ENCODE measurements at places on chromosomes 2 and 18.

GRCh38 chr18:56289381-56289780 is 349.0 kb downstream of the TXNL1 start:
- H3K27ac ChIP-seq, result no peak overlapping the region
- no peak overlapping the region for H3K4me3 ChIP-seq
- no peak for DNase-seq
- H3K4me1 ChIP-seq, result no peaks in the 10 kb centered on the region
- H3K36me3 ChIP-seq, result no peaks in the 10 kb centered on the region

DNA sequence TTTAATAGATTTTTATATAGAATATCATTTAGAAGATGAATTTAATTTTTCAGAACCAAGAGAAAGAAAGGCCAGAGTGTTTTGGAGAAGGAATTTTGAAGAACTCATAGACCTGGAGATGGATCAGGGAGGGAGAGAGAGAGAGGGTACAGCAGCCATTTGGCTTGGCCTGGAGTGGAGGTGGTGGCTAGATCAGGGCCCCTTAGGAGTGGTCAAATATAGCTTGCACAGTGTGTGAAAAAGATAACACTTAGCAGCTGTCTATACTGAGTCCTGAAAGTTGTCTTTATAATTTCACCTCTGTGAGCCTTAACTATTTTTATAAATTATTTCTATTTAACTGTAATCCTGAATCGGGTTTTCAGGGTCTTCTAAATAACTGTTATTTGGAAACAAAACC is 38.8 kb upstream of the ACYP2 start:
- no peaks in the 10 kb centered on the region for H3K36me3 ChIP-seq
- H3K4me3 ChIP-seq, result no peak overlapping the region
- no peak for DNase-seq
- H3K27me3 ChIP-seq, result no peaks in the 10 kb centered on the region
- no peaks in the 10 kb centered on the region for H3K4me1 ChIP-seq

GRCh38 chr2:37918742-37919186 is 6.3 kb upstream of the RMDN2 start:
- H3K27ac ChIP-seq, result peak overlapping the region; percentile 20
- H3K36me3 ChIP-seq, result no peaks in the 10 kb centered on the region
- no peak for DNase-seq
- H3K4me1 ChIP-seq, result peaks cover 14% of the 10 kb centered on the region

DNA sequence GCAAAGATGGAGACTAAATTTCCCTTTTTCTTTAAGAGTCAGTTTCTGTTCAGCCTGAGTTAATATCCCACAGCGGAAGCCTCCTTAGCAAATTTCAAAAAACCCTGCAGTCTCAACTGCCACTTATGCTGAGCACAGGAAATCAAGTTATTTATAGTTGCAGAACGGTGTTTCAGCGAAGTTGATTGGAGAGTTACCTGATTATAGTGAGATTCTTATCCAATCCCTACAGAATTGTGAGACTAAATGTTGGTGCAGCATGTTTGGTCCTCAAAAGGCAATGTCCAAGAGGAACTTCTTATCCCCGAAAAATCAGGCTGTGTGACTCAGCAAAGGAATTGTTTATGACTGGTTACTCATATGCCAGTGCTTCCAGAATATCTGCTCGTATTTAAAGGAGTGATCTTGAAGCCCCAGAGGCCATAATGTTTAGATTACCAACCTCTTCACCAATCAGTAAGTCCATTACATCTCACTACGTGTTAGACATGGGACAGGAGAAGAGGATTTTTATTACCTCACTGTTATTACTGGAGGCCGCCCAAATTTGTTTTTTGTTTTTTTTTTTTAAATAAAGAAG is 67.9 kb downstream of the LRRFIP1 start:
- no peak for DNase-seq
- no peaks in the 10 kb centered on the region for H3K36me3 ChIP-seq
- H3K4me3 ChIP-seq, result peak overlapping the region; percentile 69
- no peaks in the 10 kb centered on the region for H3K27me3 ChIP-seq
- H3K4me1 ChIP-seq, result peaks cover 90% of the 10 kb centered on the region

DNA sequence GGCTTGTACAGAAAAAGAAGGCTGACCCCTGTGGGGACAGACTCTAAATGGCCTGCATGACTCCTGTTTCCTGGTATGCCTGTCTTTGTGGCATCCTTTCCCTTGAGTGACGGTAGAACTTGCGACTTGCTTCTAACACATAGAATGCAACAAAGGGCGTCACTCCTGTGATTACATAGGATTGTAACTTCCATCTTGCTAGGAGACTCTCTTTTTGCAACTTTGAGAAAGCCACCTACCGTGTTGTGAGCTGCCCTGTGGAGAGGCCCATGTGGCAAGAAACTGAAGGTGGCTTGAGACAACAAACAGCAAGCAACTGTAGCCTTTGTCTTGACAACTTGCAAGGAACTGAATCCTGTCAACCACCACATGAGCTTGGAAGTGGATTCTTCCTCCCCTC is 46.5 kb downstream of the THNSL2 start:
- peaks cover 28% of the 10 kb centered on the region for H3K27me3 ChIP-seq
- no peak overlapping the region for H3K4me3 ChIP-seq
- no peaks in the 10 kb centered on the region for H3K36me3 ChIP-seq

DNA sequence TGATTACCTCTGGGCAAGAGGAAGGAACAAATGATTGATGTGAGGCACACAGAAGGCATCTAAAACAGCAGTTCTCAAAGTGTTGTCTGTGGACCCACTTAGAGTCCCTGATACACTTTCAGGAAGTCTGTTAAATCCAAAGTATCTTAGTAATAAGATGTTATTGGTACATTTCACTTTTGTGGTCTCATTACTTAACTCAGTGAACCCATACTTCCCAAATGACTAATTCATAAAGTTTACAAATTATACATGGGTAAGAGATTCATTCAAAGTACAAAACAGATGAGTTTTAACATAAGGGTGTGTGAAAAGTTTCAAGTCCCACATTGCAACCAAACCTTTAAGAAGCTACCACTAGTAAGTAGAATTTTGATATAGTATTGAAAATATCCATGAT is 440.5 kb downstream of the NUP35 start:
- no peak overlapping the region for H3K4me3 ChIP-seq
- no peak for DNase-seq
- H3K4me1 ChIP-seq, result no peaks in the 10 kb centered on the region
- H3K27me3 ChIP-seq, result no peaks in the 10 kb centered on the region
- no peaks in the 10 kb centered on the region for H3K36me3 ChIP-seq

DNA sequence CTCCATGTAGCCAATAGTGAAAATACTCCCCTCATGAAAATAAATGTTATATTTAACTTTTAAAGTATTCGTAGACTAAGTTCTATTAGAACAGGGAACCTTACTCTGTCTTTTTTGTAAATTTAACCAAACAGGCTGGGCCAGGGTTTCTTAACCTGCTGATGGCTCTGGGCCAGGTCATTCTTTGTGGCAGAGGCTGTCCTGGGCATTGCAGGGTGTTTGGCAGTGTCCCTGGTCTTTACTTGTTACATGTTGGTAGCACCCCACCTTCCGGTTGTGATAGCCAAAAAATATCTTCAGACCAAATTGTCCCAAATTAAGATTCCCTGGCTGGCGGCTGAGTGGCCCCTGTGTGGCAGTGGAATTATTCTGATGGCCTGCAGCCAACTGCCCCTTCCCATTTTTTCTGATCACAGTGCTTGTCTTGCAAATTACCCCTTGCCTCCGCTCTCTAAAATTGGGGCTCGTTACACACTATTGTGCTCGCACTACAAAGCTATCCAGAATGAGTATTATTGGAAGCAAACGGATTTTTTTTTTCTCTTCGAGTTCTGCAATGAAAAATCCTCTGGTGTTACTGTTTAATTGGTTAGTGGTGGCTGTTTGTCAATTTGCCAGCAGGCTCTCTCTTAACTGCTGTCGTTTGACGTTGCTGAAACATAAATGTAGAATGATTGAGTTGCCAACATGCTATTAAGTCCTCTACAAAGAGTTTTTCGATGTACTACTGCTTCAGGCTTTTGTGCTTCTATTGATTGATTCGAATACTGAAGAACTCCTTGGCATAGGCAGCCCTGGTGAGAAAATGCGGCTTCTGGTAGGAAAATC is 216.9 kb downstream of the SH3RF3 start:
- no peak overlapping the region for H3K4me3 ChIP-seq
- H3K4me1 ChIP-seq, result peaks cover 30% of the 10 kb centered on the region
- DNase-seq, result no peak
- no peak overlapping the region for H3K27ac ChIP-seq
- no peaks in the 10 kb centered on the region for H3K36me3 ChIP-seq
- no peaks in the 10 kb centered on the region for H3K27me3 ChIP-seq

GRCh38 chr18:22228976-22229375 is 59.6 kb downstream of the GATA6 start:
- no peaks in the 10 kb centered on the region for H3K36me3 ChIP-seq
- no peak overlapping the region for H3K27ac ChIP-seq
- H3K27me3 ChIP-seq, result no peaks in the 10 kb centered on the region
- H3K4me1 ChIP-seq, result no peaks in the 10 kb centered on the region
- DNase-seq, result no peak

GRCh38 chr18:51953521-51953920 is 386.5 kb upstream of the DCC start:
- no peak overlapping the region for H3K4me3 ChIP-seq
- H3K27ac ChIP-seq, result no peak overlapping the region
- H3K4me1 ChIP-seq, result no peaks in the 10 kb centered on the region
- H3K27me3 ChIP-seq, result no peaks in the 10 kb centered on the region

DNA sequence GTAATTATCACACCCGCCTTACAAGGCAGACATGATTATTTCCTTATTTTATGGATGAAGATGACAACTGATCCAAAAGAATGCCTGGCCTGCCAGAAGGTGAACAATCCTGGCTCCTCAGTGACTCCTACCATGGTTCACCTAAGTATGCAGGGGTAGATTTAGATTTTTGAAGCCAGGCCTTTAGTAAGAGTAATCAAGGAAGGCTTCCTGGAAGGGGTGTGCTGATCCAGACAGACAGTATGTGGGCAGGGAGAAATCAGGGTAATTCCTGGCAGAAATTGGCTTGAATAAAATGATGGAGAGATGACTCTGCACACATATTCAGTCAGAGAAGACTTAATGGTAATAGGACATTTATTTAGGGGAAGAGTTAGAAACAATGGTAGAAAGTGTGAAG is 637.7 kb upstream of the FANCL start:
- H3K27ac ChIP-seq, result no peak overlapping the region
- no peak for DNase-seq
- no peak overlapping the region for H3K4me3 ChIP-seq
- H3K4me1 ChIP-seq, result no peaks in the 10 kb centered on the region
- H3K27me3 ChIP-seq, result no peaks in the 10 kb centered on the region

DNA sequence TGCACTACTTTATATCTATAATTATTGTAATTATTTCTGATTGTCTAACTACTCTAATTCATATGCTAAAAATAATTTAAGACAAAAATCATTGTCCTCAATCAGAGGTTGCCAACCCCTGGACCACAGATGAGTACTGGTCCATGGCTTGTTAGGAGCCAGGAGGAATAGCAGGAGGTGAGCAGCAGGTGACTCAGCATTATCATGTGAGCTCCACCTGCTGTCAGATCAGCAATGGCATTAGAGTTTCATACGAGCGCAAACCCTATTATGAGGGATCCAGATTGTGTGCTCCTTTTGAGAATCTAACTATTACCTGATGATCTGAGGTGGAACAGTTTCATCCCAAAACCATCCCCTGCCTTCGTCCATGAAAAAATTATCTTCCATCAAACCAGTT is 1434.4 kb downstream of the LRP1B start:
- H3K36me3 ChIP-seq, result no peaks in the 10 kb centered on the region
- no peak for DNase-seq
- H3K4me1 ChIP-seq, result no peaks in the 10 kb centered on the region
- H3K4me3 ChIP-seq, result no peak overlapping the region
- no peak overlapping the region for H3K27ac ChIP-seq

GRCh38 chr2:172447811-172448493 is 20.6 kb downstream of the ITGA6 start:
- H3K27me3 ChIP-seq, result no peaks in the 10 kb centered on the region
- peaks cover 15% of the 10 kb centered on the region for H3K4me1 ChIP-seq
- DNase-seq, result no peak

DNA sequence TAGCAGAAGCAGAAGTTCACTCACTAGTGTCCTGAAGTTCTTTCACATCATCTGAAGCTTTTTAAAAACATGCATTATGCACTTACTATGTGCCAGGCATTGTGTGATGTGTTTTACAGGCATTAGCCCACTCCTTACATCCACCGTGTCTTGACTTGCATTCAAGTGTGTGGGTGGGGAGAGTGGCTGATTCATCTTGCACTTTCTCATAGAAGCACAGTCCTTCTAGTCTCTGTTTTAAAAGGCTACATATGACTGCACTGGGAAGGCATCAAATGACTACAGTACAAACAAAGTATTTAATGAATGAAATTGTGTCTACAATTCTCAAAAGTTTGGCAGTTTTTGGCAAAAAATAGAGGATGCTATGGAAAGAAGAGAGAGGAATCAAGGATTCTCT is 21.6 kb upstream of the DSC3 start:
- no peak for DNase-seq
- no peaks in the 10 kb centered on the region for H3K4me1 ChIP-seq
- H3K27ac ChIP-seq, result no peak overlapping the region
- no peaks in the 10 kb centered on the region for H3K27me3 ChIP-seq
- H3K36me3 ChIP-seq, result no peaks in the 10 kb centered on the region

- no peaks in the 10 kb centered on the region for H3K36me3 ChIP-seq
- H3K27me3 ChIP-seq, result no peaks in the 10 kb centered on the region
- DNase-seq, result no peak
- peaks cover 3% of the 10 kb centered on the region for H3K4me1 ChIP-seq
- H3K4me3 ChIP-seq, result no peak overlapping the region
- no peak overlapping the region for H3K27ac ChIP-seq
Observed at GRCh38 chr2:30463535-30463934, 16.5 kb downstream of the LCLAT1 start.
